DMS79 (cell line): ENCODE measurements at places on chromosomes 11 and 22.
A peak's percentile ranks its signal among the peaks of the same experiment; 100 is the strongest.

DNA sequence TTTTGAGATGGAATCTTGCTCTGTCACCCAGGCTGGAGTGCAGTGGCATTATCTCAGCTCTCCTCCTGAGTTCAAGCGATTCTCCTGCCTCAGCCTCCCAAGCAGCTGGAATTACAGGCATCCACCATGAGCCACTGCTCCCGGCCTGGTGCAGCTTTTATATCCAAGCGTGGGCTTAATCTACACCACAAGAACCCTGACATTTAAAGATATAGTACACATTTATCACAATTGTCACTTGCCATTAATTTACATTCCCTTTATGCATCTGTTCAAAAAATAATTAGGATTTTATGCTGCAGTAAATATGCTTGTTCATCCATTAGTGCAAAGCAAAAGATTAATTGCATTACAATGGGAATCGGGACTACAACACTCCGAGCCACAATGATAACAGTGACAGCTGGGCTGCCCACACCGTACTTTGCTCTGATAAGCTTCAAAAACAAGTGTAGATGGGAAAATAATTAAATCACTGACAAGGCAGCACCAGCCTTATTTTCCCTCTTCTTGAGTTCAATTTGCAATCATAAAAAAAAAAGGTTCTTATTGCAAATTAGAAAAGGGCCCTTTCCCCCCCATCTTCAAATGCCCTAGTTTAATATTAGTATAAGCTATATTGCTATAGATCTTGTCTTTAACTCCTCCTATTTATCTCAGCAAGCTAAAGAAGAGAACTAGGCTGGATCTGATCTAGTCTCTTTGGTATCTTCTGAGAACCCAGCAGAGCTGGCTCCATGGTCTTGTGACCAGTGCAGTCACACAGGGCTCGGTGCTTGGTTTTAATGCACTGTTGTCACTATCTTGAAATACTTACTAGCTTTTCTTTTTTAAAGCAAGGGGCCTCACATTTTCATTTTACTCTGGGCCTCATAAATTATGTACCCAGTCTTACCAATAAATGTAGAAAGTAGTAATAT is 206.2 kb upstream of the LRRC4C start:
- no peak for DNase-seq

DNA sequence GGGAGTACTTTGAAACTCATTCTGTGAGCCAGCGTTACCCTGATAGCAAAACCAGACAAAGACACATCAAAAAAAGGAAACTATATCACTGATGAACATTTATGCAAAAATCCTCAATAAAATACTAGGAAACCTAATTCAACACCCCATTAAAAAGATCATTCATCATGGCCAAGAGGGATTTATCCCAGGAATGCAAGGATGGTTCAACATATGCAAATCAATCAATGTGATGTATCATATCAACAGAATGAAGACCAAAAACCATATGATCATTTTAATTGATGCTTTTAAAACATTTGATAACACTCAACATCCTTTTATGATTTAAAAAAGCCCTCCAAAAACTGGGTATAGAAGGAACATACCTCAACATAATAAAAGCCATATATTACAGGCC is 19.8 kb downstream of the RRP8 start:
- no peak for DNase-seq

DNA sequence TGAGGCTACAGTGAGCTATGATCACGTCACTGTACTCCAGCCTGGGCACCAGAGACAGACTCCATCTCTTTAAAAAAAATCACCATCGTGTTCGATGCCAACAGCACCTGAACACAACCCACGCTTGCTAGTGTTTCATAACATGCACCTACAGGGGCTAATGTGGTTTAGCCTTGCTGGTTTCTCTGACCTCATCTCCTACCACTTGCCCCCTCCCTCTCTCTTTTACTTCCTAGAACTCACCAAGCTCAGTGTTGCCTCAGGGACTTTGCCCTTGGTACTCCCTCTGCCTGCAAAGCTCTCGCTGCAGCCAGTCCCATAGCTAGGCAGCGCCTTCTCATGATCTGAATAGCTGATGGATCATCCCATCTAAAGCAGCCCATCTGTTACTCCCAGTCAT is 99.8 kb downstream of the FBXO7 start:
- DNase-seq, result no peak

DNA sequence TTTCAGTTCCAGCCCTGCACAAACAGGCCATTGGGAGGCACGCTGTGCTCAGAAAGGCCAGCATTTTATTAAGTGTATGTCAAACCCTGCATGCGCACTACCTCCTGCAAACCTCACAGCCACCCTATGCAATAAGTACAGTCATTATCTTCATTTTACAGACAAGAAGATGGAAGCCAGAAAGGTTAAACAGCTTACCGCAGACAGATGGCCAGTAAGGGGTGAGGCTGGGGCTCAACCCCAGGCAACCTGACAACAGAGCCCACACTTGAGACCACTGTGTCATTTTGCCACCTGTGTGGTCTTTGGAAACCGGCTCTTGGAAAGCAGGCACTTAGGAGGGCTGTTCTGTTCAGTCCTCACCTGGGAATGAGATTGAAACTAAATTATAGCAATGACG is 142.3 kb downstream of the NXPE2 start:
- no peak for DNase-seq

DNA sequence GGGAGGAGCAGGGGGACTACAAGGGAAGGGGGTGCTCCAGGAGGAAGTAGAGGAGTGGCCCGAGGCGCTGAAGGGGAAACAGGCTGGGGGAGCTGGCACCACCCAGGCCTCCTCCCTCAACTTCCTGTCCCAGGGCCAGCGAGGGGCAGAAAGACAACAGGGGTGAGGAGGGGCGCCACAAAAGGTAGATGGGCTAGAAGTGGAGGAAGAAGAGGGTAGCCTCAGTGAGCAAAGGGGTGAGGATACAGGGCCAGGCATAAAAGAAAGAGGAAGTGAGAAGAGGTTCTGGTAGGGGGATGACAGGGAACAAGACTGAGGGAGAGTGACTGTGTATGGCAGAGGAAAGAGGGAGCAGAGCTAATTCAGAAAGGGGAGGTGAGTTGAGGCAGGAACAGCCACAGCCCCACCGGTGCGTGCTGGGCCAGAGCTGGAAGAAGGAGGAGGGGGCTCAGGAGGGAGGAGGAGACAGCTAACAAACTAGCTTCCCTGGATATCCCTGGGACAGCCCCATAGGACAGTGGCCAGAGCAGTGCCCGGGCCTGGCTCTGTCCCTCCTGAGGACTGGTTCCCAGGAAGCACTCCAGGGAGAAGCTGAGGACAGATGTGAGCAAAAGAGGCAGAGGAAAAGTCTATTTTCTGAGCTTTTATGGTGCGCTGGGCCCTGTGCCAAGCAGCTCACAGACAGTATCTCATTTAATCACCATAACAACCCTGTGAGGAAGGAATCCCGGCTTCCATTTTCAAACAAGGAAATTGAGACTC is 8.5 kb downstream of the DCHS1 start:
- DNase-seq, result no peak

- DNase-seq, result no peak
Measured at GRCh38 chr22:22942511-22943329, 55.1 kb downstream of the IGLL5 start.

- no peak for DNase-seq
Measured at GRCh38 chr11:77346906-77347603, 45.6 kb upstream of the GDPD4 start.

DNA sequence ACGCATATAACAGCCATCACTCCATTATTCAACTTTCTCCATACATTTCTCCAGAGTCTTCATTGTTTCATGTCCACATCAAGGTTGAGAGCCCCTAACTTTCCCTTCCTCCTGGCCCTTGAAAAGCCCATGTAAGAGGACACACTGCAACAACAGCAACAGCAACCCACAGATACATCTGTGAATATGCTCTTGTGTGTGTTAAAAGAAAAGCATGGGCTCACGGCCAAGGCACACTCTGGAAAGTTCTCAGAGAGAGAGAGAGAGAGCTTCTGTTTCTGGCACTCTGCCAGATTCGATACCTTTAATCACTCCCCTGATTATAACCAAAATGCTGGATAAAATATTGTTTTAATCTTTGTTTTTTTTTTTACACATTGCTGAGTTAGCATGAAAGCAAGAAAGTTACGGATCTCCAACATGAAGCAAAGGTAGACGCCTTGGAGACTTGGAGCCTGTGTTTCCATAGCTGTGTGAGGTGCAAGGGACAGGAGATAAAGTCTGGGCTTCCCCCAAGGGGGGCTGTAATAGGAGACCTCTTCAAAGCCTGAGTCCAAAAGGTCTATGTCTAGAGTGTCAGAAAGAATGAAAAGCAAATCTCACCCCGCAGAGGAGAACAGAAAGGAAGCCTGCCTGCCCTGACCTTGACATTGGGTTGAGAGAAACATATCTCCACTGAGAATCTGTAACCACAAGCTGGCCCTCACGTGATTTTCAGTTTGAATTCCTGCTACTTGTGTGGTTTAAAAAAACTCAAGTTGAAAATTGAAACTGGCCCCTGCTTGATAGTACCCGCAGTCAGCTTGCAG is 33.7 kb upstream of the MPPED1 start:
- DNase-seq, result peak; percentile 23

- DNase-seq, result no peak
Measured at GRCh38 chr11:26229257-26229656, 102.7 kb upstream of the ANO3 start.

GRCh38 chr22:19044381-19044780 is 77.8 kb downstream of the DGCR2 start:
- no peak for DNase-seq

- DNase-seq, result no peak
Measured at GRCh38 chr22:20818471-20818870, 40.1 kb downstream of the PI4KA start.

GRCh38 chr11:11880179-11880578 is 38.4 kb downstream of the USP47 start:
- DNase-seq, result no peak

DNA sequence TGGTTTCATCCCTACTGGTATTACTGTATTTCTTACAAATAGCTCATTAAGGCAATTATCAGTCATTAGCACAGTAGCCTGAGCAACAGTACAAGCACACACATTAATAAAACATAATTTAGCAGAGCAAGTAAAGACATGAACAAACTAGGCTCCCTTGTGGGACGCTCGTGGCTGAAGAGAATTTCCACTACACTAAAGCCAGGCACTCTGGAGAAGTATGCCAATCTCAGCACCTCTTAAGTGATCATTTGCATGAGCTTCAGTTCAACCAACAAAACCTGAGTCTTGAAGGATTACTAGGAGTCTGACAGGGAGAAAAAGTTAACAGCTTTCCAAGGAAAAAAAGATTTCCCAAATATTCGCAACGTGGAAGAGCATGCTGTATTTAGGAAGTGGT is 109.1 kb downstream of the LARGE1 start:
- DNase-seq, result no peak

- peak; percentile 78 for DNase-seq
Measured at GRCh38 chr11:66479394-66480116, 679 bp upstream of the DPP3 start.

DNA sequence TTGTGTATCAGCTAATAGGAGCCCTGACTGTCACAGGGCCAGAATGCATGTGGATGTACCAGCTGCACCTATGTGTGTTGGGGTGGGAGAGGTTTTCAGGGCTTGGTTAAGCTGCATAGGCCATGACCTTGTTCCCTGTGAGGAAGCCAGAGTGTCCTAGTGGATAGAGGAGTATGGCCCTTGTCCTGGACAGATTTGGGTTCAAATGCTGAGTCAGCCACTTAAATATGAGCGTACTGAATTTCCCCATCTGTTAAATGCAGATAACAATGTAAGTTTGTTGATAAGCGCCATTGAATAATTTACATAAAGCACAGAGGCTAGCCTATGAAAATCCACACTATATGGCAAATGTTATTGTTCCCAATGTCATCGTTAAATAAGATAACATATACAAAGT is 74.4 kb downstream of the PANX1 start:
- no peak for DNase-seq

GRCh38 chr22:39959640-39960447 is at the start of gene TMA7B:
TSS of gene TMA7B (plus strand) at chr22:39960397. CDS start at chr22:39964375, 3,978 bp downstream.
- no peak for DNase-seq

GRCh38 chr11:75190652-75191329 is 39.9 kb downstream of the SLCO2B1 start:
- DNase-seq, result no peak

- DNase-seq, result no peak
Measured at GRCh38 chr22:46560696-46561295, 23.4 kb upstream of the CELSR1 start.

DNA sequence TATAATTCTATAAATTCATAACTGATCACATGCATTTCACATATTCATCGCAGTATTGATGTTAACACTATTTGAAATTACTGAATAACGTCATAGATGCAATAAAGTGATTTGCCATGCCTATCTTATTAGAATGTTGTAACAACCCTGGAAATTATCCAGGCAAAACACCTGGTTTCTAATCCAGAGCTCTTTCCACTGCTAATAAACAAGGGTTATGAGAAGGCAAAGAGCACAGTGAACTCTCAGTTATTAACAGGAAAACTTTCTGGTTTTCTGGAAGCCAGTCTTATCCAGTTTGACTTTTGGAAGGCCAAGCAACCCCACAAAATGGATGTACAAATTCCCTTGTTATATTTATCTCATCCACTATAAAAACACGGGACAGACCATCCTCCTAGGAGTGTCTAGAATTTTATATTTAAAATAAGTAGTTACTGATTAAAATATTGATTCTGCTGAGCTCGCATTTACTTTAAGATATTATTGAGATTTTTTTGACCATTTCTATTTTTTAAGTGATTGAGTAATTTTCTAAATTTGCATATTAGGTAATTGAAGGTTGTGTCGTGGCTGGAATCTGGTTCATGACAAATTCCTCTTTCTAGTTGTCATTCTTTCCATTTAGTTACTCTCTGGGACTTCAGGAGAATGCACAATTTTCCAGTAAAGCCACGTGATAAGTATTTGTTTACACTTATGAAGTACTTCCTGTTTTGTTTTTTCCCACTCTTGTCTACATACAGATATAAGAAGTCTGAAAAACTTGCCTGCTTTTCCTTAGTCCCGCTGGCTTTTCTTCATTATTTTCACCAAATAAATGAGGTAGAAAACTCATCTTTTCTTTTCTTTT is 47.9 kb downstream of the DCUN1D5 start:
- DNase-seq, result no peak

- DNase-seq, result no peak
Measured at GRCh38 chr11:76369406-76369805, 11.5 kb downstream of the THAP12 start.

DNA sequence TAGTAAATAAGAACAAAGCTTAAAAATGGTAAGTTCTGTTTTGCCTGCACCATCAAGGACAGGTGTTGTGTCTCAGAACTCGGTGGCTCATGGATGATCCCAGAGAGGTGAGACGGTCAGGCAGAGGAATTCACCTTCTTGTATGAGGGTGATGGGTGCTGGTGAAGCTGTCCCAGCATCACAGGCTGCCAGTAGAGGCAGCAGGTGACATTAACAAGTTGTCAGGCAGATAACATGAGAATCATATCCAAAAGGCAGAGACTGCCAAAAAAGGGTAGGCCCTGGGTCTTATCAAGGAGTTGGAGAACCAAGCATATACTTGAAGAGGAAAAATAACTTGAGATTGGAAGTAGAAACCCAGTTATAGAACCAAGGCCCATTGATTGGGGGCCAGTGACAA is 437.8 kb downstream of the DYNC2H1 start:
- DNase-seq, result no peak

GRCh38 chr22:17876306-17876831 is 102.1 kb upstream of the BID start:
- DNase-seq, result no peak
